Epithelial cell of proximal tubule (primary cell): ENCODE measurements at places on chromosomes 7 and 10. TPM values are rescaled to one million over a fixed set of nuclear protein-coding genes. Genes with fewer than 3 reads are reported as not detected.

Gene ZNF518A
- total RNA-seq = 9.1 and 10.6 TPM in 2 replicates

GRCh38 chr10:124233546-124234138 lies 140.2 kb upstream of the CHST15 start:
- DNase-seq = no peak

GRCh38 chr10:14253079-14253478 lies 77.6 kb downstream of the FRMD4A start:
- DNase-seq = no peak

- no peak for DNase-seq
Observed at GRCh38 chr10:132477398-132478340, 59.9 kb upstream of the INPP5A start.

Gene PSD
- total RNA-seq = 0.43 and 0.52 TPM in 2 replicates

- no peak for DNase-seq
Observed at GRCh38 chr7:130708766-130709165, 22.4 kb upstream of the TSGA13 start.

DNA sequence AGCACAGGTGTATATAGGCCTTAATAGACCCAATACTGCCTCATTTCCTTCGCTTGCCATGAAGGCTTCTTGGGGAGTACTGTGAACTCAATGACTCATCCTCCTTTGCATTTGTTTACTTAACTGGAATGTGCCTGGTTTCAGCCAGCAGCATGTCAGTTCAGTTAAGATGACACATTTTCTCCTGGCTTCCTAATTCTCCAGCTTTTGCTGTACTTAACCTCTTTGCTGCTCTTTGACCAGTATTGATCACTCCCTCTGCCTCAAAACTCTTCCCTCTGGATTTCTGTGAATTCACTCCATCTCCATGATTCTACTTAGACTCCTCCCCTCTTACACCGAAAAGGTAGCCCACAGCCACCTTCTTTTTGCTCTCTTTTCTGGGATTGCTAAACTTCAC lies 135.7 kb downstream of the MAGI2 start:
- DNase-seq = peak; percentile 53

DNA sequence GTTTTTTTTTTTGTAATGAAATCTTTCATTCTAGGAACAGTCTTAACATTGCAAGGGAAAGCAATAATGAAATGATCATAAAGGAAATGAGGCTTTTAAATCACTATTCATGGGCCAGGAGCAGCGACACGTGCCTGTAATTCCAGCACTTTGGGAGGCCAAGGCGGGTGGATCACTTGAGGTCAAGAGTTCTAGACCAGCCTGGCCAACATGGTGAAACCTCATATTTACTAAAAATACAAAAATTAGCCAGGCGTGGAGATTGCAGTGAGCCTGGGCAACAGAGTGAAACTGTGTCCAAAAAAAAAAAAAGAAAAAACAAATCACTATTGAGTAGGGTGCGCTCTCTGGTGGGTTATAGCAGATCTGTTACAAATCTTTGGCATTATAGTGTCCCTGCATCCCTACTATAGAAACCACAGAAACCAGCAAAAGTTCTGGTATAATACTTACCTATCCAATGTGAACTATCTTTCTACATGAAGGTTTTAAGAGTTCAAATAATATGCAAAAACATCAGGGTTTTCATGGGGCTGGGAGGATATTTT lies 72.1 kb downstream of the GLI3 start:
- no peak for DNase-seq

Gene LRRC18
- total RNA-seq = not detected in 2 replicates

DNA sequence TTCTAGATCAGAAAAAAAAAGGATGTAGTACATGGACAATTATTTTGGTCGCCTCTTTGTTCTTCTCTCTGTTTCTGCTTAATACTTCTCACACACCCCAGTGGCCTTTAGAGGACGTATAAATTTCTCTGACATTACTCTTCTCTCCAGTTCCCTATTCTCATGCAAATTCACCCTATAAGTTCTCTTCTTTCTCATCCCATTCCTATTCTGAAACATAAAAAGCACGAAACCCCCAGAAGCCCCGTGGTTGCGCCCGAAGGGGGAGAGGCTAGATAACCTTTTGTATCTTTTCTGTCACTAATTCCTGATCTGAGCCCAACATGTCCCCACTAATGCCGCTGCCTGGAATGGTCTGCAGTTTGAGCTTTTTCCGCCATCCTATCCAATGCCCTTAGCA lies 136.9 kb downstream of the SKIDA1 start:
- no peak for DNase-seq

- DNase-seq = no peak
Observed at GRCh38 chr10:33794460-33794859, 460.0 kb upstream of the NRP1 start.

- DNase-seq = no peak
Observed at GRCh38 chr10:13685885-13686284, 99.1 kb downstream of the PRPF18 start.

- no peak for DNase-seq
Observed at GRCh38 chr7:105840981-105841749, 35.2 kb downstream of the ATXN7L1 start.

DNA sequence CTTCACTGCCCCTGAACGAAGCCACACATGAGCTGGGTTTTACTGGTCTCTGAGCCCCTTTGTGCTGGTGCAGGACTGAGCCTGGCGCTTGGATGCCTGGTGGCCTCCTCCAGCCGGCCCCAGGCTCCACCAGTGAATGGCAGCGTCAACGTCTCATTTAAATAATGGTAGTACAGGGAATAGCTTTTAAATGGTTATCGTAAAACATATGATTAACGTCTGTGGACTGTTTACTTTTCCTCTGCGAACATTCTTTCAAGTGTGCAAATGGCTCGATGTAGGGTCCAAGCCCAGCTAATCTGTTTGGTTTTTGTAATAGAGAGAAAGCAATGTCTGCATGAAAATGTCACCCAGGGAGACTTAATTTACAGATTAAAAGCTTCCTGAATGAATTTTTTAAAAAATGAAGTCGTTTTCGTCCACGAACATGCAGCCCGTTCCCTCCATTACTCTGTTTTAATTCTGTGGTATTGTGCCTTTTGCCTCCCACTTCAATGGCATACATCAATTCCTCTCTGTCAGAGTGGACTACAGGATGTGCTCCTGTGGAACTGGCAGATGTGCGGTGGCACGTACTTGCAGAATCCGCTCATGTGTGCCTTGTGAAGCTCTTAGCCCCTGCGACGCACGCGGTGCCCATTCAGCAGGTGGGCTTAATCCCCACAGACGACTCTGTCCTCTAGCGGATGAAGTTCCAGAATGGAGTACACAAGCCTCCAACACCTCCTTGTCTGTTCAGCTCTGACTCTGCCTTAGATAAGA lies 192.7 kb downstream of the TCF7L2 start:
- no peak for DNase-seq

- DNase-seq = no peak
Observed at GRCh38 chr7:55569269-55569663, 3.0 kb downstream of the VOPP1 start.

GRCh38 chr7:95106401-95106800 lies 199.0 kb downstream of the PPP1R9A start:
- no peak for DNase-seq

GRCh38 chr7:155208681-155209477 lies 88.8 kb upstream of the INSIG1 start:
- no peak for DNase-seq

GRCh38 chr10:78779339-78779955 lies 289.3 kb upstream of the ZMIZ1 start:
- DNase-seq = no peak

DNA sequence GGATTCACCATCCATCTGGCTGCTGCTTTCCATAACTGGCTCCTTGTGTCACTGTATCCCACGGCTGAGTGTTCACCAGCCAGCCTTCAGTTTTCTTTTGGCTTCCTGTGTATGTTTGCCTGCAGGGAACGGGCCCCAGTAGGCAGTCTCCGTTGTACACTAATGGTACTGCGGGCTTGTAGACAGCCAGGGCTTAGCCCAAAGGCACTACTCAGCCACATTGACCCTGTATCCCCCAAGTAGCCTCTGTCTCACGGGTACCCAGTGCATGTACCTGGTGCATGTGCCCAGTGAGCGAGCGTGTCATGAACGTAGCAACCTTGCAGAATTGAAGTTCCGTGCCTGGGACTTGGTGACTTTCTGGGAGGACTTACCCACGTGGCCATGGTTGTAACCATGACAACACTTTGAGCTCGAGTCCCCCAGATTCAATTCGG lies 6.1 kb downstream of the PFKFB3 start:
- no peak for DNase-seq

DNA sequence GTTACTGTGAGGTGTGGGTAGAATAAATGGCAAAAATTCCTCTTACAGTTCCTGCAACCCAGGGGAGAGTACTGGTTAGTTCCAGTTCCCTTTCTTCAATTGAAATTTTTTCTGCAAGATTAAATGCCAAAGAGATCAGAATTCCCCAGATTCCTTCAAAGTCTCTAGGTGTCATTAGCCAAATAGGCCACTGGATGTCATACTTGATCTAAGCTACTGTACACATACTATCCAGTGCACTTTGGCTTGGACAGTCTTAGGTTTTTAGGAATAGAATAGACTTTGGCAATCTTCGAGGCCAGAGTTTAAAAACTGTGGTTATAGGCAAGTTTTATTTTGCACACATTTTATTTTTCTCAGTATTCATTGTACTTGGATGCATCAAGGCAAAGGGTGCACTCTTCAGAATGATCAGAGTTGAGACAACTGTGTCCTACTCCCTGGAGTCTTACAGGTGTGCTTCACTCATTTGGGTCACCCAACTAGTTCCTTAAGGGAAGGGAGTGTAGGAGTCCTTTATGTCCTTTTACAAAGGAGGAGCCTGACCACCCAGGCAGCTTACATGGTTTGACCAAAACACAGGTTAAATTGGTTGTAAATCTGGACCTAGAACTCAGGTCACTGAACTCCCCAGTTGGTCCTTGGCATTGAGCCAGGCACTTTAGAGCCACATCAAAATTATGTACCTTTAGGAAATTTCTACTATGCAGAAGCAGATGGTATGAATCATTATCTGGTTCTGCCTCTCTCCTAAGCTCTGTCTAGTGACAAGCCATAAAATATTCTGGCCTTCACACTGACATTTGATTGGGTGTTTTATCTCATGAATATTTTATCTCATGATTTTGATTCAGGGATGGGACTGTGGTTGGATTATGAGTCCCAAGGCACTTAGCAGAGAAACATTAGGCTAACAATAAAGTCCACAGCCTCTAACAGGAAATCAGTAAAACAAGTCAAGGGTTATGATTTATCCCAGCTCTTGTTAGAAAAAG lies 49.5 kb downstream of the ASAH2B start:
- DNase-seq = no peak

GRCh38 chr7:13542451-13542850 lies 447.0 kb downstream of the ETV1 start:
- no peak for DNase-seq

- peak; percentile 22 for DNase-seq
Observed at GRCh38 chr10:59434463-59435321, 72.3 kb upstream of the FAM13C start.

- no peak for DNase-seq
Observed at GRCh38 chr10:59799421-59799820, 46.2 kb upstream of the MRLN start.

DNA sequence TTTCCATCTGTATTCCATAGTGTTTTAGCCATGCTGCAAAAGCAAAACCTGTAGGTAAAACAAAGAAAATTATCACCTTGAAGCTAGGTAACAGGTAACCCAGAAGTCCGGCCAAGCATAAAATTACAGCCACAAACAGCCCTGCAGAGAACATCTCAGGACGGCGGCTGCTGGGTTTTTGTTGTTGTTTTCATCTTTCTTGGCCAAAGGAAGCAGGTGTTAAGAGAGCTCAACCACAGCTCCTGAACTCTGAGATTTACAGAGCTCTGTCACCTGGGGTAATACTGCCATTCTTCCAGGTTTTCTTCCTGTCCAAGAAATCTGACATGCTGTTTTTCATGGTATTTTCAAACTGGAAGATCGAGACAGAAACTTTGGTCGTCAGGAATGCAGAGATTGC lies 847 bp upstream of the SCIN start:
- no peak for DNase-seq

Gene C1GALT1
- total RNA-seq = 34.9 and 39.4 TPM in 2 replicates

Gene TAS2R4
- total RNA-seq = 0.14 and 0.23 TPM in 2 replicates

DNA sequence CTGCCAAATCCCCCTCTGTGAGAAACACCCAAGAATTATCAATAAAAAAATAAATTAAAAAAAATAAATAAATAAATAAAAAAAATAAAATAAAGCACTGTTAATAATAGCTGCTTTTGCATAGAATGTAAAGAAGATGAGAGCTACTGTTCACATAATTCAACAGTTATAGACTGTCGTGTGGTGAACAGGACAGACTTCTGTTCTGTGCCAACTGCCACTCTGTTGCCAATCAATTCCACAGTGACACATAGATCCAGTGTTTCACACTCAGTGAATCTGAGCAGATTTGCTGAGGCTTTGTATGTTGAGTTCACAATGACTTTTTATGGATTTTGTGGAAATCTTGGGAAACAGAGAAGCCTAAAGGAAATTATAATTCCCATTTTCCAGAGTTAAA lies 14.9 kb downstream of the ARHGAP19 start:
- no peak for DNase-seq

DNA sequence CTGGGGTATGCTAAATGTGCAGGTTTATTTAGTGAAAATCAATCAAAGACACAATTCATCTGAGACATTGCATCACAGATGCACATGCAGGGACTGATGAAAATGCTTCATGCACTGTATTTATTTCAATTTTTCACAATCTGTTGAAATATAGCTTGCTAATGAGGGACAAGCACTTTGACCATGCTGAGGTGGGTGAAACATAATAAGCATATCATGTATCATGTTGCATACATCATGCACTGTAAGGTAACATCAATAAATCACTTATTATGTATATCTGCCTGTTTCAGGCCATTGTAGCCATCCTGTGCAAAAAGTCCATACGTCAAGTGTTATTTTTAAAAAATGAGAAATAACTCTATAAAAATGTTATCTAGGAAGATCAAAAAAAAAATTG lies 426.9 kb upstream of the PCDH15 start:
- no peak for DNase-seq

DNA sequence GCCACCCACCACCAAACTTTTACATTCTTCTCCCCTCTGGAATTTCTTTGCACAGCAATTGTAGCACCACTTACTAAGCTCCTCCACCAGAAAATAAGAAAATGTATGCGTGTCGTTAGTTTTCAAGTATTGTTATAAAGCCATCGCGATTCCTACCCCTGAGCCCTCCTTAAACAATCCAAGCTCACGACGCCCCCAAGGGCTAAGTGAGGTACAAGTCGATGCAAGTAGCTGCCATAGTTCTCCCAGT lies 1.3 kb downstream of the FRAT2 start:
- DNase-seq = no peak

- no peak for DNase-seq
Observed at GRCh38 chr10:133159611-133159949, 439 bp upstream of the KNDC1 start.

Gene MARVELD1
- 21.2 and 30.5 TPM in 2 replicates for total RNA-seq

GRCh38 chr10:117264782-117265181 lies 23.9 kb downstream of the SLC18A2 start:
- no peak for DNase-seq

Gene HOGA1
- total RNA-seq = 4.1 and 10.8 TPM in 2 replicates

Gene TMEM213
- 0.07 TPM in 1 of 2 replicates, not detected in the other for total RNA-seq

Gene ODAD2
- 0.80 and 1.7 TPM in 2 replicates for total RNA-seq

Gene PCLO
- 0.58 TPM in 2 replicates for total RNA-seq

- DNase-seq = no peak
Observed at GRCh38 chr10:16933783-16934182, 116.6 kb upstream of the RSU1 start.
